ENCODE measurements at places on chromosomes 16 and 17.

DNA sequence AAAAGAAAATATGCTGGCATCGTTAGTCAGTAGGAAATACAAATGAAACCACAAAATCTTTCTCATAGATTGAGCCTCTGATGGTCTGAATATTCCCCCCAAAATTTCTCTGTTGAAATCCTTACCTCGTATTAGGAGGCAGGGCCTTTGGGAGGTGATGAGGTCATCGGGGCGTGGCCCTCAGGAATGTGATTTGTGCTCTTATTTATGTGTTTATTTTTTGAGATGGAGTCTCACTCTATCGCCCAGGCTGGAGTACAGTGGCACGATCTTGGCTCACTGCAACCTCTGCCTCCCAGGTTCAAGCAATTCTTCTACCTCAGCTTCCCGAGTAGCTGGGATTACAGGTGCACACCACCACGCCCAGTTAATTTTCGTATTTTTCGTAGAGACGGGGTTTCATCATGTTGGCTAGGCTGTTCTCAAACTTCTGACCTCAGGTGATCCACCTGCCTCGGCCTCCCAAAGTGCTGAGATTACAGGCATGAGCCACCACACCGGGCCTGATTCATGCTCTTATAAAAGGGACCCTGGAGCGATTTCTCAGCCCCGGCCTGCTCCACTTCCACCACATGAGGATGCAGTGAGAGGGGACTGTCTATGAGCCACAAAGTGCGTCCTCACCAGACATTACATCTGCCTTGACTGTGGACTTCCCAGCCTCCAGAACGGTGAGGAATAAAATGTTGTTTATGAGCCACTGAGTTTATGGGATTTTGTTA lies 53.1 kb downstream of the DNAH17 start:
- no peak for DNase-seq

GRCh38 chr17:4073983-4074830 lies 68.6 kb downstream of the ZZEF1 start:
- no peak for DNase-seq

GRCh38 chr17:76879691-76880090 lies 11.5 kb downstream of the MGAT5B start:
- DNase-seq = no peak

- DNase-seq = no peak
Observed at GRCh38 chr17:2723505-2723996, 12.0 kb upstream of the CLUH start.

DNA sequence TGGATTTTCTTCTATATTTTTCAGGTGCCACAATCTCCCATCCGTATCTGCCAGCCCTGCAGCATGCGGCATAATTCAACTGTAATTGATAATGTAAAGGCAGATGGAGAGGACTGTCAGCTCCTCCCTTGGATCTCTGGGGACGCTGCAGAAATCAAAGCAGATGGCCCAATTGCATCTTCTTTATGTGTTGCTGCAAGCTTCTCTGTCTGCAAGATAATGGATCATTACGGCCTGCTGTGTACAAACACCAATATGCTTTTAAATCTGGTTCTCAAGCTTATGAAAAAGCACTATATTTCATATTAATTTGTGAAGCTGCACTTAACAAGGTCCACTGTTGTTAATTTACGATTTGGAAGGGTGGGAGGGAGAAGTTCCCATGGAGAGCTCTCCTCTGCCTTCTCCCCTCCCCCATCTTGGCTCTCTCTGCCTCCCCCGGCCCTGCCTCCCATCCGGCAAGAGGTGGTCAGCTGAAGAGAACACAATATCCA lies 607.5 kb downstream of the TOX3 start:
- no peak for DNase-seq

- DNase-seq = no peak
Observed at GRCh38 chr16:27434141-27435051, 32.4 kb downstream of the IL21R start.

- DNase-seq = no peak
Observed at GRCh38 chr16:49597796-49598195, 224.2 kb downstream of the C16orf78 start.

All from stimulated activated CD8-positive, alpha-beta memory T cell treated with anti-CD3 and anti-CD28 coated beads, Interleukin-4, amount 100 ng/mL, for 24 hours (primary cell).